Sciatic nerve (tissue), 2 donors: ENCODE measurements at places on chromosomes 3 and 15.

DNA sequence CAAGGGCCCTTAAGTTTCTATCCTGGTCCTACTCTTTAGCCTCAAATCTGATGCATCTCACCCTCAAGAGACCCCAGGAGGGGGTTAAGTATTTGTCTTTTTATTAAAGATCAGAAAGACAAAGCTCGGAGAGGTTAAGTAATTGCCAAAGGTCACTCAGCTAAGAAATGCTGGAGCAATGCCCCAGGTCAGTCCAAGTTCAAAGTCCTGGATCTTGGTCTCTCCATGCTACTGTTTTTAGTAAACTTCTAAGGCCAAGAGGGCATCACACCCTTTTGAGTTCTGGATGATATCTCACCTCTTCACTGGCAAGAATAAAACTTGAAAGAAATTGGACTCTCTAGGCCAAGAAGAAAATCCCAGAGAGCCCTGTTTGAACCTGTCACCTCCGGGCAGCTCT is 488.6 kb downstream of the MAGI1 start:
- DNase-seq, result no peak

GRCh38 chr3:124094496-124094895 is 102.6 kb upstream of the ROPN1 start:
- no peak for DNase-seq

DNA sequence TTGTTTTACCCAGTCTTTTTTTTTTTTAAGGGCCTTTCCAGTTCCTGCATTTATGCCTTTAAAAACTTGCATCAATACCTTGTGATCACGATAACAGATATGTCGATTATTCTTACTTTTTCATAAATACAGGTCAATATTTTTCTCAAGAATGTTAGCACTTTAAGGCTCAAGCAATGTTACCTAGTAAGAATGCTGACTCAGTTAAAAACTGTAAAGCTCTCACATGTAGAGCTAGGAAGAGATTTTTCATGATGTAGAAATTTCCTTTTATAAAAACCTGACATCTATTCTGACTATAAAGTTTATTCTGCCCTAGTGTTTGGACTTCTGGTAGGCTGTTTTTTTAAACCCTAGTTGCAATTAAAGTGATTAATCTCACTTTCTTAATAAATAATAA is 684.0 kb downstream of the ZBBX start:
- DNase-seq, result no peak

- no peak for DNase-seq
Observed at GRCh38 chr3:193403307-193403706, 24.8 kb upstream of the ATP13A5 start.

DNA sequence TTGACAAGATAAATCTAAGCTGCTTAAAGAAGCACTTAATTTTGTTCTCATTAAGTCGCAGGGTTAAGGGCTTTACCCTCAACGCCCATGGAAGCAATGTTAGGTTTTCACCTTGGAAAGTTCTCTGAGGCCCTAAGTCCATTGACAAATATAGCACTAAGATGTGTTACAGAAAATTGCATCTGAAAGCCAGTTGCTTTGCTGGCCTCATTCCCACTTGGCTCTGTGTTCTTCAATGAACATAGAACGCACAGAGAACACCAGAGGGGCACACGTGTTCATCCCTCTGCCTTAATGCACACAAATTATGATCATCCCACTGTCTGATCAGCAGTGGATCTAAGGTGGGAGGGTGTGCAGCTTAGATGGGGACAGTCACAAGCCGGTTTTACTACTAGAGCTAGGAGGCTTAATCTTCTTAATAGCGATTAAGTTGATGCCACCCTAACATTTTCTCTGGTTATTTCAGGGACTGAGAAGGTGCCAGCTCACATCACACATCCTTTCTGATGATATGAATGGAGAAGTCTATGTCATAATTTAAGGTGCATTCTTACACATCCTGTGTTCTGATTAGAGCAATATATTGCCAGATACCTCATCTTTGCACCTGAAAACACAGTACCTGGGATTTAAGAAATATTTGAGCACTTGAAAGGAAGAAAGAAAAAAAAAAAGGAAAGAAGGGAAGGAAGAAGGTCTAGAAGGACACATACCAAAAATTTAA is 224.4 kb upstream of the ICE2 start:
- DNase-seq, result no peak

GRCh38 chr3:37707428-37708372 is 154.0 kb upstream of the CTDSPL start:
- no peak for DNase-seq

DNA sequence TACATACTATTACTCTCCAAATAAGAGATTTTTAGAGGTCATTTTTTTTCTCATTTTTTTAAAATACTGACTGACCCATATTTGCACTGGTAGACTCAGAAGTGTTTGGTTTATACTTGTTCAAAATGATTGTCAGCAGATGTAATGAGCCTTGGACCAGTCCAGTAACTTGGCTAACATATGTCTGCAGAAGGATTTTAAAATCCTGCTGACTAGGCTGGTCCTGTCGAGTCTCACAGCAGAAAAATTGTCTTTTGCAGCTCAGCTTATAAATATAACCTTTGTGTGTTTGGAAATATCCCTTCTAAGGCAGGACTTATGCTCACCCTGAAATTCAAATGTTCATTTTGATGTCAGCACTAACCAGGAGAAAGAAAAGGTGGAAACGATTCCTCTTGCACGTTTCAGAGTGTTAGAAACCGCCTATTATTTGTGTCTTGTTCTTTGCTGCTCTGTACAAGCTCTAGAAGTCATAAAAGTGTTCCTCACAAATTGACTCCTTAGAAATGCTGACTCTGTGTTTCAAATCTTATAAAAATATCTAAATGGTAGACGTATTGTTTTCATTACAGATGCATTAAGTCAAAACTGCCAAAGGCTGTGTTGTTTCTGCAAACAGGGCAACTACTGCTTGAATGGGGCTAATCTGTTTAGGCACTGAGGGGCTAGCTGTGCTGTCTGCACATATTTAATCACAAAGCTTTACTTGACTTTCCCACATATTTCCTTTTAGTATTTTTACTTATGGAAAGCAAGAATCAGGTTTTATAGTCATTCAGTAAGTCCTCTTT is 95.3 kb downstream of the CHL1 start:
- no peak for DNase-seq

DNA sequence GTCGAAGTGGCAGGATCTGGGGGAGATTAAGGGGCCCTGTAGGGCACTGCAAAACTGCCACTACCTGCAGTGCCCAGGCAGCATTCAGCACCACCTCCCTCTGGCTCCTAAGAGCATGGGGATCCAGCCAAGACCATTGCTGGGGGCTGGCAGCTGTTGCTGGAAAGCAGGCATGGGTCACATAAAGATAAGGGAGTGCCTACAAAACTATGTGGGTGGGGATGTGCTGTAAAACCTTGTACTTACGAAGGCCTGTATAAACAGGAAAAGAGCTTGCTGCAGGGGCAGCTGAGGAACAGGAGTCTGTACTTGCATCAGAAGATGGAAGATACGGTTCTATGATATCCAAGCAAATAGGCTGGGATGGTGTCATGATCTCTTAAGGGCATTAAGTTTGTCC is 27.1 kb downstream of the IL20RB start:
- DNase-seq, result no peak

DNA sequence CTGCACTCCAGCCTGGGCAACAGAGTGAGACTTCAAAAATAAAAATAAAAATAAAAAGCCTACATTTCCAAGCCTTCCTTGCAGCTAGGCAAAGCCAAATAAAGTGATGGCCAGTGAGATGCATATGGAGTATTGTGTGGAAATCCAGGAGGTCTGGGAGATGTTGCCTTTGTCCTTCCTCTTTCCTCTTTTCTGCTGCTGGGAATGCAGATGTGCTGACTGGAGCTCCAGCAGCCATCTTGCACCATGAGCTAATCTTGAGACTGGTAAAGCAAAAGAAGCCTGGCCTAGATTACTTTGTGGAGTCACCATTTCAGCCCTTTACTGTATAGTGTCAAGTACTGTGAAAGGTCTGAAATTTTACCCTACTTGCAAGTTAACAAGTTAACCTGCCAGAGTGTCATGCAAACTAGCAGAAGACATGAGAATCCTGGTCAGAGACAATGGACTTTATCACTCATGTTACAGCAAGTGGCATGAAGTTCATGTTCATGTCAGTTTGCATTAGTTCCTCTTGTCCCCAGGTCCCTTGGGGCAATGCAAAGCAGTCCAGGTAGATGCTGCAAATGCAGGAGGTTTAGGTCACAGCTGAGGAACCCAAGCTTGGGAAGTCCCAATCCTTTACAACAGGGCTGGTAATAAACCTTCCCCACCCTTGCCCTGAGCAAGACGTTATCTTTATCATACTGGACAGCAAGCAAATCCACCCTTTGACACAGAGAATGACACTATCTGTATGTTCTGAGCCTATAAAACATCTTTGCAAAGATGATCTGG is 103.1 kb downstream of the TLE3 start:
- no peak for DNase-seq

DNA sequence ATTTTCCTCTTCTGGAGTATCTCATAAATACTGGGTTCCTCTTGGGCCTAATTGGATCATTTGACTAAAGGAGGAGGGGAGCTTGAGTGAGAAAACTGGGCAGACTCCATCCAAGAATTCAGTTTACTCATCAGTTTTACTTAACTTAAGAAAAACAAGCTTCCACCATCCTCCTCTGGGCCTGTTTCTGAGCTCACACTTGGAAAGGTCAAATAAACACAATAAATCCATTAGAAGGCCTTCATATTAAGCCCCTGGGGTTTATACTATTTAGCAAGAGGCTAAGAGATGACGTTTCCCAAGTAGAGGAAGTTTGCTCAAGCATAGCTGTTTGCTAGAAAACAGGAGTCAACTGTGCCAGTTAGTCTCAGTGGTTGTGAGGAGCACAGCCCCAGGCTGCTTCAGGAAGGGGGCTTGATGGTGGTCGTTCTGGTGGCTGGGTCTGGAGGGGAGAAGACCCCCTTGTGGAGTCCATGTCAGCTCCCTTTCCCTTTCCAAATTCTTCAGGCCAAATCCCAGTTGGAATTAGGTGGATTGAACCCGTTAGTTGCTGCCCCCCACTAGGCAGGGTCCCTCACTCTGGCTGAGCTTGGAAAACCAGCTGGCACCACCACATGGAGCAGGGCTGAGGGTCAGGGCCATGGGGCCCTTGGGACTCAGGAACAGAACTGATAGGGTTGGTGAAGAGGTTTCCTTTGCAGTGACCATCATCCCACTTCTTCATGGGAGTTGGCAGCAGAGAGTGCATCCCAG is 64.8 kb downstream of the SPSB4 start:
- no peak for DNase-seq

GRCh38 chr3:23743141-23743784 is 62.5 kb upstream of the UBE2E1 start:
- no peak for DNase-seq

DNA sequence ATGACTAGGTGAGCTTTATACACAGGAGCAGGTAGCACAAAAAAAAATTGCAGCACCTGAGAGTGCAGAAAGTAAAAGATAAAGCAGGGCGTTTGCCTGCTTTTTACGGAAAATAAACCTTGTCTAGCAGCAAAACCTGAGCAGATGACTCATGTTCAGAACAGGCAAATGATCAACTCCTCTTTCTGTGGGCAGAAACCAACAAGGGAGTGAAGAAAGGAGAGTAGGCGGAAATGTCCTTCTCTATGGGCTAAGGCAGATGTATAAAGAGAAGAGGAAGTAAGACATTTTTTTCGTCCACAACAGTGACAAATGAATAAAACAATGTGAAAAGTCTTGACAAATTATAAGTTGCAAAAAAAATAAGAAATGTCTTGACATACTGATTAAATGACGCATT is 24.5 kb upstream of the GMNC start:
- DNase-seq, result no peak

- peak; percentile 90 for DNase-seq
Observed at GRCh38 chr3:72100601-72101187, 315.7 kb upstream of the PROK2 start.

GRCh38 chr15:57376696-57377477 is 582 bp downstream of the CGNL1 start:
- peak; percentile 64 for DNase-seq

GRCh38 chr15:70199124-70199482 is 101.4 kb upstream of the TLE3 start:
- no peak for DNase-seq
